ENCODE measurements at places on chromosomes 13 and 19.
A peak's percentile ranks its signal among the peaks of the same experiment; 100 is the strongest.

DNA sequence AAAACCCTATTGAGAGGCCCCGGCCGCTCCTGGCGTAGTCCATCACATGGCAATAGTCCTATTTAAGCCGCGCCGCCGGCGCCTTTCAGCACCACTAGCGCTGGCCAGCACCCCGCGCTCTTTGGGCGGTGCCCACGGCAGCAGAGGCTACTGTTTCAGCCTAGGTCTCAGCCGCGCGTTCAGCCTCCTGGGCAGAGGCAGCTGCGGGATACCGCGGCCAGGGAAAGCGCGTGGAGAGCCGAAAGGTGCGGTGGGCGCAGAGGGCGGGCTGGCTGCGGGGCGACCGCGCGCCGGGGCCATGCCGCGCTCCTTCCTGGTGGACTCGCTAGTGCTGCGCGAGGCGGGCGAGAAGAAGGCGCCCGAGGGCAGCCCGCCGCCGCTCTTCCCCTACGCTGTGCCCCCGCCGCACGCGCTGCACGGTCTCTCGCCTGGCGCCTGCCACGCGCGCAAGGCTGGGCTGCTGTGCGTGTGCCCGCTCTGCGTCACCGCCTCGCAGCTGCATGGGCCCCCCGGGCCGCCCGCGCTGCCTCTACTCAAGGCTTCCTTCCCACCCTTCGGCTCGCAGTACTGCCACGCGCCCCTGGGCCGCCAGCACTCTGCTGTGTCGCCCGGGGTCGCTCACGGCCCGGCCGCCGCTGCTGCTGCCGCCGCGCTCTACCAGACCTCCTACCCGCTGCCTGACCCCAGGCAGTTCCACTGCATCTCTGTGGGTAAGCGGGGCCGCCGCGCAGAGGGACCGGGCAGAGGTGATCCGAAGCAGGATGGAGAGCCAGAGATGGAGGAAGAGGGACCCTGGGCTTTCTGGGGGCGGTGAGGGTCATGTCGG is at the start of gene GSX1:
Gene GSX1 (plus strand): TSS at position 91 of the 826 bp plus-strand sequence. CDS start 208 bp downstream, at position 299.
- DNase-seq, result peak; percentile 85

- DNase-seq, result no peak
These were observed 10.8 kb downstream of the TNFAIP8L1 start for GRCh38 chr19:4650159-4650558.

DNA sequence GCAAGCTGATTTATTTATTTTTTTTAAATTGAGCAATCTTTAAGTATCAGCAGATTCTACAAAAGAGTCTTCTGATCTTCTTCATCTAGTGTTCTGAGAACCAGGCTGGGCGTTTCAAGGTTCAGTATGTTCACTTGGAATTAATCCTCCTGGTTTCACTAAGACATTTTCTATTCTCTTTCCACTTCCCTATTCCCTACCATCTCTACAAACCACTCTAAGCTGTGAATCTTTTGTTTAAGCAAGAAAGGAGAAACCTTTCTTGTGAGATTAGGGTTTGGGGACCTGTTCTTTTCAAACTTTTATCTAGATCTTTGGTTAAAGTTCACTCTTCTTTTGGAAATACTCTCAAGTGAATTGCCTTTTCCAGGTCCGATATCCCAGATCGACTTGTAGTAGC is 59.3 kb downstream of the URI1 start:
- DNase-seq, result no peak

- DNase-seq, result no peak
These were observed 857.8 kb downstream of the DIAPH3 start for GRCh38 chr13:59305896-59306295.

DNA sequence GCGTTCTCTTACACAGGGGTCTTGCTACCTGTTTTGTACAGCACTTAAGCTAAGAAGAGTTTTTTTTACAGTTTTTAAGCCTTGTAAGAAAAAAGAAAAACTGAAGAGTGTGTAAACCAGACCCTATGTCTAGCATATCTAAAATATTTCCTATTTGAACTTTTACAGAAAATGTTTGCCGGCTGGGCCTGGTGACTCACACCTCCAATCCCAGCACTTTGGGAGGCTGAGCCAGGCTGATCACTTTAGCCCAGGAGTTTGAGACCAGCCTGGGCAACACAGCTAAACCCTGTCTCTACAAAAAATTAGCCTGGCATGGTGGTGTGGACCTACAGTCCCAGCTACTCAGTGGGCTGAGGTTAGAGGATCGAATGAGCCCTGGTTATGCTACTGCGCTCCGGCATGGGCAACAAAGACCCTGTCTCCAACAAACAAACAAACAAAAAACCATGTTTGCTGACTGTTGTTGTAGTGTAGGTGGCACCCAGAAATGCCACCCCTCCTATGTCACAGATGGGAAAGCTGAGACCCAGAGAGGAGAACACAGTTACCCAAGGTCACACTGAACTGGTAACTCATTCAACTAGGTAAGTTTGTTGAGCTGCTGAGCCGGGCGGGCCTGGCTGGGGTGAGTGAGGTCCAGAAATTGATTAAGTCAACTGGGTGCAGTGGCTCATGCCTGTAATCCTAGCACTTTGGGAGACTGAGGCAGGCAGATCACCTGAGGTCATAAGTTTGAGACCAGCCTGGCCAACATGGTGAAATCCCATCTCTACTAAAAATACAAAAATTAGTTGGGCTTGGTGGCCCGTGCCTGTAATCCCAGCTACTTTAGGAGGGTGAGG is 1.9 kb upstream of the VASP start:
- DNase-seq, result no peak

DNA sequence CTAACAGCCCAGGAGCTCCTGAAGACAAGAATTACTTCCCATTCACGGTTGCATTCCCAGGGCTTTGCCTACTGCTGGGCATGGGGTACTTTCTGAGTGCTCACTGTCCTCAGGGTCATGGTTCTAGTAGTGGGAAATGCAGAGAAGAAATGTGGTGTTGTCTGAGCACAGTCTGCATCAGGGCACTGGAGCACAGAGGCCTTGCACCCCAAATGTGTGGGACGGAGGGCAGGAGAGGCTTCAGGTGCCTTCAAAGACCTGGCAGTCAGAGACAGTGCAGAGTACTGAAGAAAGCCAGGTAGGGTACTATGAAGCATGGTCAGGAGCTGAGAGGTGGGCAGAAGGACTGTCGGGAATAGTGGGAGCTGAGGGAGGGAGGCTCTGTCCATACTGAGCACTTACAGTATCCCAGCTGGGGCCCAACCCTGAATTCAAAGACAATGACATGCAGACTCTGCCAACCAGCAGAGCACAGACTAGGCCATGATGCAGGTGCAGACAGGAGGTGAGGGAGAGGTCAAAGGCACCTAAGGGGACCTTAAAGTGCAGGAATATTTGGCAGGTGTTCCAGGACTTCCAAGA is 144.4 kb downstream of the USP12 start:
- no peak for DNase-seq

DNA sequence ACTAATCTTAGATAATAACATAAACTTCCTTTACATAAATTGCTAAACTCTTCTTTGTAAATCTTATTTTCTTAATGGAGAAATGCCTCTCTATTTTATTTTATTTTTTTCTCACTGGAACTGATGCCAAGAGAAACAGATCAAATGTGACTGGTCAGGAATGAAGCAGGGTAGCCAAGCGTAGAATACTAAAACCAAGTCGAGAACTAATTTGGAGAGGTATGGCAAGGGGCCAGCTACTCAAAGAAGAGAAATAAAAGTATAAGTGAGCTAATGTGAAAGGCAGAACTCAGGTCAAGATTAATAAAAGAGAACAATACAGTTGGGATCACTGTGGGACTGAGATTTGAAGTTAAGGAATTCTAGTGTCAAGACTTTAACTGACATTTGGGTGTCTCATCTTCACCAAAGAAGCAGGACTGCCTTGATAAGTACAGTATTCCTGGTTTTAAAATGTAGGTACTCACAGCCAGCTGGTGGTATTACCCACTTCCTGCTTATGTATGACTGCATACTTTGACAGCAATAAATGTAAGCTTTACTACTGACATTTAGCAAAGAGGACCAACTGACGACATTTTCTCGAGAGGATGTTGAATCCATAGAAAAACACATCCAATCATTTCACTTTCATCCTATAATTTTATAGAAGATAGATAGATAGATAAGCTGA is 1192.2 kb downstream of the EFNB2 start:
- DNase-seq, result peak; percentile 72

DNA sequence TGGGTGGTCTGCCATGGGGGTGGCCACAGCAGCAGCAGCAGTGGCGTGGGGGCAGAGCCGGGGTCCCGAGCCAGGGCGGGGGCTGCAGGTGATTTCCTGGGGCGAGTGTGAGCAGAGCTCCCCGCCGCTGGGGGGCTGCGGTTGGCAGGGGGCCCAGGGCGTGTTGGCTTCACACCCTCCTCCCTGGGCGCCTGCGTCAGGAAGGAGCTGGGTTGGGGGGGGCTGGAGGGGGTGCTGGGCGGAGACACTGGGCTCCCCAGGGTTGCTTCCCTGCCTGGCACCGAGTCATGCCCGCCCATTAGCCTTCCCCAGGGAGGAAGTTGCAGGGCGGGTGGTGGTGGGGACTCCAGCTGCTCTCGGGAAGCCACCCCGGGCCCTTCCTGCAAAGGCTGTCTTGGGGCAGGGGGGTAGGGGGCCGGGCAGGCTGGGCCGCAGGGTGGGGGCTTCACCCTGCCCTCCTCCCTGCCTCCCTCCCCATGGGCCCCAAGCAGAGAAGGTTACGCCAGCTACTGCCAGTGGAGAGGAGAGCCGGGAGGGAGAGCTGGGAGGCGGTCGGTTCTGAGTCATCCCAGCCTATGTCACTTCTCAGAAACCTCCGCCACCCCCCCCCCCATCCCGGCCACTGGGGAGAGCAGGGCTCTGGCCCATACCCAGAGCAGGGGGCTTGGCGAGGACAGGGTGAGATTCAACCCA is 4.6 kb downstream of the MIDN start:
- DNase-seq, result no peak

DNA sequence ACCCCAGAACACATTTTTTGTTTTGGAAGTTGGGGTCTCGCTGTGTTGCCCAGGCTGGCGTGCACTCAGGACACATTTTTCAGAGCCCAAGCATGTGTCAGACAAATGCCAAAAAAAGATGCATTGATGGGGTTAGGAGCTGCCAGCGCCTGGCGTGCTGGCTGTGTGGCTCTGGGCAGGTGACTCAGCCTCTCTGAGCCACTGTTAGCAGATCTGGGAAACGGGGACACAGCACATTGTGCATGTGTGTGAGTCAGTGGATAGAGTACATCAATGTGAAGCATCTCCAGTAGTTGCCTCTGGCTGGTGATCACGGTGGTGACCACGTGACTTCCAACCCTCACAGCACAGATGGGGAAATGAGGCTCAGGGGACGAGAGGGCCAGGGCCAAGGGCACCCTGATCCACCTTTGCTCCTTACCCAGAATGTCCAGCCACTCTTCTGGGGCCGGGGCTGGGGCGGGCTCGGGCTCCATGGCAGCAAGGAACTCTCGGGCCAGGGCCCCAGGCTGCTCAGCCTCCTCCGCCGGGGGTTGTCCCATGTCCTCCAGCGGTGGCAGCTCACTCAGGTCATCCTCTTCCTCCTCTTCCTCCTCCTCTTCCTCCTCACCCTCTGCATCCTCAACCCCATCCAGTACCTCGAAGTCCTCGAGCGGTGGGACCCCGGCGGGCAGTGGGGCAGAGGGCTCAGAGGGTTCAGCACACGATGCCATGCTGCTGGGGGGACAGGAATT is 1.9 kb downstream of the FKBP8 start:
- no peak for DNase-seq

DNA sequence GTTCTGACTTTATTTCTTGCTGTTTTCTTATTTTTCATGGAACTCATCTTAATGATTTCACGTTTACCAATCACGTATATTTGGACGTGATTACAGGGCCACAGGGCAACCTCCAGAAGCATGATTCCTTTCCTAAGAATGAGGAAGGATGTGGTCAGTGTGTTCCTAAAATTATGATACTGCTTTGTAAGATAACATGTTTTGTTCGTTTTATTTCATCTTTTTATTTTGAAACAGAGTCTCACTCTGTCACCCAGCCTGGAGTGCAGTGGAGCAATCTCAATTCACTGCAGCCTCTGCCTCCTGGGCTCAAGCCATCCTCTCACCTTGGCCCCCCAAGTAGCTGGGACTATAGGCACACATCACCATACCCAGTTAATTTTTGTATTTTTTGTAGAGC is 24.8 kb upstream of the LAIR1 start:
- no peak for DNase-seq

DNA sequence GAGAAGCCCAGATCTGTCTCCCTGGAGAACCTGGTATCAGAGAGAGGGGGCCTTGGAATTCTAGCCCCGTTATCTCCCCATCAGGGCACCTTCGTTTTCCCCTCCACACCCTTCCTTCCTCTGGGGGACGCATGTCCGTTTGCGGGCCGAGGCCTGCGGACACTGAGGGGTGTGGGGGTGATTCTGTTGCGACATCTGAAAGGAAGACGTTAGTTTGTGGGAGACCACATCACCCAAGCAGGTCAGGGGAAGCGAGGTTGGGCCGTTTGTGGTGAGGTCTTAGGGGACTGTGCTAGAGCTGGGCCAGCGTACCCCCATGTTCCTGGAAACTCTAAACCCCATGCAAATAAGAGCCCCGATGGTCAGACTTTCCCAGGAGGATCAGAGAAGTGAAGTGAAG is 3.7 kb upstream of the HSH2D start:
- DNase-seq, result no peak

GRCh38 chr13:98300956-98301641 is 124.0 kb upstream of the RNF113B start:
- no peak for DNase-seq

GRCh38 chr19:48997972-48998371 is 4.3 kb downstream of the RUVBL2 start:
- DNase-seq, result no peak

DNA sequence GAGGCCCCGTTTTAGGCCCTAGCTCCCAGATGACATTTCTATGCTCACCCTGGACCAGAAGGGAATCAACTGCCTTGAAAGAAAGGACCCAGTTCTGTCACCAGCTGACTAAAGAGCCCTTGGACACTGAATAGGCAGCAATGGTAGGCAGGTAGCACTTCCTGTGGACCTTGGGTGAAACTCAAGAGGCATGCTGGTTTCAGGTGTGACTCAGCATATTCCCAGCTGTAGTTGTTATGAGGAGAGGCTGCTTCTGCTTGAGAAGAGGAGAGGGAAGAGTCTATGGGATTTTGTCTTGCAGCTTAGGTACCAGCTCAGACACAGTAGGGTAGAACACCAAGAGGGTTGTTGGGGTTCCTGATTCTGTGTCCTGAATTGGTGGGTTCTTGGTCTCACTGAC is 37.9 kb upstream of the HTR2A start:
- no peak for DNase-seq
